ENCODE measurements at places on chromosomes 6 and 20.

DNA sequence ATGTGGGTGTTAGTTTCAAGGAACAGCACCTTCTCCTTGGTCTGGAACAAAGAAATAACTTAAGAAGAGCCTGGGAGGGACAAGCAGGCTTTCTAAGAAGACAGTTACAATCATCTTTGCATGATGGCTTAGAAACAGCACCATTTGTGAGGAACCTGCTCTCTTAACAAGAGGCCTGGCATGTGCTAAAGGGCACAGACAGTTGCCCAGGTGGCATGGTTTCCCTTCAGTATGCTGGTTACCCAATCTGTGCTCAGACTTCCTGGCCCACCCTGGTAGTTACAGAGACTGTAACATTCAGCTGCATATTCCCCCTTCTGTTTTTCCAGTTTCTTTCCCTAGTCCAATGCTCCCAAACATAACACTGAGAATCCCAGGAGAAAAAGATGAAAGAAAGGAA, 84.0 kb downstream of the CHD6 start:
- DNase-seq = no peak

DNA sequence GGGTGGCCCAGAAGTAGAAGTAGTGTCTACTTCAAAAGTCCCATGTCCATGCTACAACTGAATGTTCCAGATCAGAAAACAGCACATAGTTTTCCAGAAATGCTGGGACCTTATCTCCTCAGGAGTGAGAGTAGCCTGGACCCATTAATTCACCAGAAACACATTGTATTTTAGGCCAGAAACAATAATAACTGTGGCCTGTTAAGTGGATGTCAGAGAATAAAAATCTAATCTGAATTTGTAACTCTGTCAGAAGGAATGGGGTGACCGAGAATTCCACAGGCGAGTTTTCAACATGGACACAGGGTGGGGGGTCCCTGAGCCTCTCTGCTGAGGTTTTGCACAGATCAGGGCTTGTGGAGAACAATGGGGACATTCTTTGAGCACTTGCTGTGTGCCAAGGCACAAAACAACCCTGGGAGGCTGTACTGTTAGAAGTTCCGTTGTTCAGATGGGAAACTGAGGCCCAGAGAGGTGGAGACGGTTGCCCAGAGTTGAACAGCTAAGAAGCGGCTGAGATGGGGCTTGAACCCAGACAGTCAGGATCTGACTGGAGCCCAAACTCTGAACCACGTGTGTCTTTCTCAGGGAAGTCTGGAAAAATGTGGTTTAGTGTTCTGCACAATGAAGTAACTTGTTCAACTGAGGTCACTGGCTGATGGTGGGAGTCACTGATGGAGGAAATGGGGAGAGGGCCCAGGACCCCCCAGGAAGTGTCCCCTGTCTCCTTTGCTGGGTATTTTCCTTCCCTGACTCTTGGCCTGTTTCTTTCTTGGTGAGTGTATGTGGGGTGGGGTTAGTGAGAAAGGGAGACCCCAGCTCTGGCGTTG, 44.2 kb downstream of the SNAI1 start:
- no peak for DNase-seq

GRCh38 chr6:11036977-11037430, 7.1 kb downstream of the ELOVL2 start:
- DNase-seq = no peak

DNA sequence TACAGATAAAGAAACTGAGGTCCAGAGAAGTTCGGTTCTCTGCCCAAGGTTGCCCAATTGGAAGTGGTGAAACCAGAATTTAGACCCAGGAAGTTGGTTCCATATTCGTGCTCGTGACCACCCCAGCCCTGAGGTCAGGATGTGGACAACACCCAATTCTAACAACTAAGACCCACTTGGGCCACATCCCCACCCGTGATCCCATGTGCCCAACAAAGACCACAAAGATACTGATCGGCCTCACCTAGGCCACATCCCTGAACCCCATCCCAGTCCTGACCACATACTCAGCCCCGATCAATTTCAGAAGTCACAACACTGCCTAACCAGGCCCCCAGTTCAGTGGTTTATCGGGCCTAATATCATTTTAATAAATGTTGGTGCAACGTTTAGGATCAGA, 138.4 kb downstream of the PREX1 start:
- no peak for DNase-seq

GRCh38 chr20:4159765-4160490, 144.6 kb upstream of the RNF24 start:
- no peak for DNase-seq

DNA sequence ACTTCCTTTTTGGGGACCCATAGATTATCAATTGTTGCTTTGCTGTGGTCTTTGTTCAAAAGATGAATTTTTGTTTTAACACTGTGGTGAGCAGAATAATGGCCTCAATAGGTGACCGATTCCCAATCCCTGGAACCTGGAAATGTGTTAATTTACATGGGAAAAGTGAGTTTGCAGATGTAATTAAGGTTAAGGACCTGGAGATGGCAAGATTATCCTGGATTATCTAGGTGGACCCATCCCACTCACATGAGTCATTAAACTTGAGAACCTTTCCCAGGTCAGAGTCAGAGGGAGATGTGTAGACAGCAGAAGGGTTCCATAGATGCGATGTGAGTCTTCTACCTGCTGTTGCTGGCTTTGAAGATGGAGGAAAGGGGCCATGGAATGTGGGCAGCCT, 36.2 kb upstream of the HBS1L start:
- no peak for DNase-seq

DNA sequence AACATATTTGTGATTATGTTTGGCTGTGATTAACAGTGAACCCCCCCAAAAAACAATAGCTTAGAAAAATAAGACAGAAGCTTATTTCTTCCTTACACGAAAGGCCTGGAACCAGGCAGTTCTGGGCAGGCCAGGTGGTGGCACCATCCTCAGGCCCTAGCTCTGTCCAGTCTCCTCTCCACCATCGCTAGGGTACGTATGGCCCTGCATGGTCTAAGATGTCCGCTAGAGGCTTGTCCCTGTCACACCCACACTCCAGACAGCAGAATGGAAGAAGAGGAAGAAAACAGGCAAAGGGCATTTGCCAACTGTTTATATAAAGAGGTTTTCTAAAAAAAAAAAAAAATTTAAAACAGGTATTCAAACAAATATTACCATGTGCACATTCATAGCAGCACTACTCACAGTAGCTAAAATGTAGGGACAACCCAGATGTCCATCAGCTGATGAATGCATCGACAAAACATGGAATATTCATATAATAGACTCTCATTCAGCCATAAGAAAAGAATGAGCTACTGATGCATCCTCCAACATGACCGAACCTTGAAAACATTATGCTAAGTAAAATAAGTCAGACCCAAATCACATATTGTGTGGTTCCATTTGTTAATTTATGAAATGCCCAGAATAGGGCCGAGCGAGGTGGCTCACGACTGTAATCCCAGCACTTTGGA, 6.7 kb downstream of the TGM3 start:
- DNase-seq = no peak

DNA sequence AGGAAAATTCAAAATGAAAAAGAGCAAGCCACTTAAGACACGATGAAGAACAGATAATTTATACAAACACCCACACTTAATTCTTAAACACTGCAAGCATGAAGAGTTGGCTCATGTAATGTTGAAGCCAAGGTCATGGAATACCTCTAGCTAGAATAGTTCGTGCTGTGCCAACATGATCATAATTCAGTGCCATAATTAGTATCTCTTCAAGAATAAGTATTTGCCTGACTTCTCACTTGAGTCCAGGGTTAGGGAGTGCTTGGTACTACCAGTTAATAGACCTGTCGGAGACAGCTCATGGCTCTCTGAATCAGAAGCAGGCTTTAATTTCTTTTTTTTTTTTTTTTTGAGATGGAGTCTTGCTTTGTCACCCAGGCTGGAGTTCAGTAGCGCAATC, 206.3 kb downstream of the UNC5CL start:
- no peak for DNase-seq
